ENCODE measurements at places on chromosomes 1 and 21.

- DNase-seq: no peak
These were observed 28.9 kb upstream of the GPR137B start for GRCh38 chr1:236113324-236114032.

DNA sequence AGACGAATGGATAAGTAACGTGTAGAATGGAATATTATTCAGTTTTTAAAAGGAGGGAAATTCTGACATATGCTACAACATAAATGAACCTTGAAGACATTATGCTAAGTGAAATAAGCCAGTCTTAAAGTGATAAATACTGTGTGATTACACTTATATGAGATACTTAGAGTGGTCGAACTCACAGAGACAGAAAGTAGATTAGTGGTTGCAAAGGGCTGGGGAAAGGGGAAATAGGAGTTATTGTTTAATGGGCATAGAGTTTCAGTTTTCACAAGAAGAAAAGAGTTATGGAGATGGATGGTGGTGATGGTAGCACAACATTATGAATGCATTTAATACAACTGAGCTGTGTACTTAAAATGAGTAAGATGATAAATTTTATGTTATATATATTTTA, 14.7 kb upstream of the AHCYL1 start:
- DNase-seq: no peak

- DNase-seq: no peak
These were observed 105.2 kb downstream of the ZSCAN20 start for GRCh38 chr1:33577663-33578062.

DNA sequence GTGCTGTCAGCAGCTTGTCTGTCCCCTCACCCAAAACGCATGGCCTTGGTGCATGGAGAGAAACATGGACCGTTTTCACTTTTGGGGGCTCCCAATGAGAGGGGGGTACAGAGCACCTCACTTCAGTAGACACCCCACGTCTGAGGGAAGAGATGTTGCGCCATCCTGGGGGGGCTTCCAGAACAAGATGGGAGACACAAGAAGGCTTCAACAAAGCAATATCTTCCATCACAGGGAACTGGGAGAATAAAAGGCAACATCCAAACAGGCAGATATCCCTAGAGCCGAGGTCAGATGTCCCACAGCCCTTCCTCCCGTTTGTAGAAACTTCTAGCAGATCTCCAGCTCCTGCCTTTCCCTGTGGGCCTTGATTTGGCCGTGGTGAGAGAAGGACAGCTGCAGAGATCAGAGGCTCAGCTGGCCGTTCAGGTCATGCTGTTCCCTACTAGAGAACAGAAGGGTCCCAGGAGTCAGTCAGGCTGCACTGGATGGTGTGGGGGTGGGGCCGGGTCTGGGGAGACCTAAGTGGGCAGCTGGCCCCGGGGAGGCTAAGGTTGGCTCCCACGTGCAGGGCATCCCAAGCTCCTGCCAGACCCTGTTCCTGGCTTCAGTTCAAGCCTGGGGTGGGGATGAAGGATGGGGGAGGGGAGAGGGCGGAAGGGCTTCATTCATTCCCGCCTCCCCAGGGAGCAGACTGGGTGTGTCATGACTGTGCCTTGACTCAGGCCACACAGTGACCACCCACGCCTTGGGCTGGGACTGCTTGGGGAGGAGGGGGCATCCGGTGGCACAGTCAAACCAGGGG, 4.4 kb downstream of the PLOD1 start:
- no peak for DNase-seq

- no peak for DNase-seq
These were observed 302.1 kb upstream of the SPAG17 start for GRCh38 chr1:118487091-118487490.

DNA sequence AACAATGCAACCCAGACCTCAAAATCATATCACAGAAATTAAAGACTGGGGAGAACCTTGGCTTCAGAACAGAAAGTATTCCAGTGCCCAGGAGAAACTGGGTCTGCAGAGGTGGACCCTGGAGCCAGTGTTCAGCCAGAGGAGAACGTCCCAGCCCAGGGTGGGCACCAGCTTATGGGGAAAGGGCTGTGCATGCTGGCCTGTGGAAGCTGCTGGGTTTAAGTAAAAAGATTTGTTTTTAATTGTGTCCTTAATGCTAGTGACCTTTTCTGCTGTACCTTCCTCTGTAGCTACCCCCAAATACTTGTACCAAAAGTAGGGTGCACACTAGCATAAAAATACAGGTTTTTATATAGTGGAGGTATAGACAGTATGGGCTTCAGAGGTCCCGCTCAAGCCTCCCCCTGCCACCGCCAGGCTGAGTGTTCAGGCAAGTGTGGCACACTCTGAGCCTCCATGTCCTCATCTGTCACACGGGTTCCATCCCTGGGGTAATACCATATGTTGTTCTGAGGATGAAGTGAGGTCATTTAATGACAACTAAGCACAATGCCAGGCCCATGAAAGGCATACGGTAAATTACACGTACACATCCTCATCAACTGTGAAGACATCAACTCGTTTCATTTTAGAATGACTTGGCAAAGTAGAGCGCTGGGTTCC, 47.0 kb downstream of the SLC37A1 start:
- no peak for DNase-seq

DNA sequence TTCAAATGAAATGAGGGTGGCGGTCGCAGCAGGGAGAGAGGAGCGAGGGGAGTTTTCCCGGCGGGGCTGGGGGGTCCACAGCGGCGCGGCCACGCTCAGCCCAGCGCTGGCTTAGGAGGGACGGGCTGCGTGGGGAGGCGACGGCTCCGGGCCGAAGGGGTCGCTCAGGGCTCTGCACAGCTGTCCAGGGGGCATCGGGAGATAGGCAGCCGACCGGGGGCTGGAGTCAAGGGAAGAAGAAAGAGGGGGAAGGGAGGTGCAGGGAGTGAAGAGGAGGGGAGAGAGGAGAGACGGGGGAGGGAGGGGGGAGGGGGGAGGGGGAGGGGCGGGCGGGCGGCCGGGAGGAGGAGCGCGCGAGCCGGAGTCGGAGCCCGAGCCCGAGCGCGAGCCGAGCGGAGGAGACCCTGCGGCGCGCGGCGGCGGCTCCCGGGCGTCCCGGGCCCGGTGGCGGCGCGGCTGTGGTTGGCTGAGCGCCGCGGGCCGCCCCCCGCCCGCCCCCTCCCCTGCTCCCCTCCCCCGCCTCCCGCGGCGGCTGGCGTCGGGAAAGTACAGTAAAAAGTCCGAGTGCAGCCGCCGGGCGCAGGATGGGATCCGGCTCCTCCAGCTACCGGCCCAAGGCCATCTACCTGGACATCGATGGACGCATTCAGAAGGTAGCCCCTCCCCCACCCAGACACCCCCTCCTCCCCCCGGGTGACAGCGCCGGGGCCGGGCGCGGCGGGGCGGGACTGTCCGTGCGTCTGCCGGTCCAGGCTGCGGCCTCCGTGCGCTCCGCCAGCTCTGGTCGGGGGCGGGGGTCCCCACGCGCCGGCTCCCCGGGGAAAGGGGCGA, at the start of gene PDE9A:
Gene PDE9A, plus strand, starts transcription at position 391 of the 831 bp plus-strand sequence. Its CDS starts 194 bp downstream, at position 585.
- DNase-seq: peak; percentile 31

- DNase-seq: no peak
These were observed 60.6 kb upstream of the RGL1 start for GRCh38 chr1:183744132-183744913.

DNA sequence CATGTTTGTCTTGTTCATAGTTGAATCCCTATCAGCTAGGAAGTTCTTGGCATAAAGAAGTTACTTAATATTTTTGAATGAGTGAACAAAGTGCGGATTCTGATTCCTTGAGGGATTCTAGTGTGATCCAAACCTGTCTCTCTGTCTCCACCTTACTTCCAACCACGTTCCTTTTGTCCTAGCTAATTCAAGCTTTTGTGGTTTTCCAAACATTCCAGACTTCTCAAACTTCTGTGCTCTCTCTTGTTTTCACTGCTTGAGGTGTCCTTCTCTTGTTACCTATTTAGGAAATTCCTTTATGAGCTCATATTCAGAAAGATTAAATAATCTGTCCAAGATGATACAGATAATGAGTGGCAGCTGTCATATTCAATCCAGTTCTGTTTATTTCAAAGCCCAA, 353.2 kb downstream of the PTBP2 start:
- no peak for DNase-seq

DNA sequence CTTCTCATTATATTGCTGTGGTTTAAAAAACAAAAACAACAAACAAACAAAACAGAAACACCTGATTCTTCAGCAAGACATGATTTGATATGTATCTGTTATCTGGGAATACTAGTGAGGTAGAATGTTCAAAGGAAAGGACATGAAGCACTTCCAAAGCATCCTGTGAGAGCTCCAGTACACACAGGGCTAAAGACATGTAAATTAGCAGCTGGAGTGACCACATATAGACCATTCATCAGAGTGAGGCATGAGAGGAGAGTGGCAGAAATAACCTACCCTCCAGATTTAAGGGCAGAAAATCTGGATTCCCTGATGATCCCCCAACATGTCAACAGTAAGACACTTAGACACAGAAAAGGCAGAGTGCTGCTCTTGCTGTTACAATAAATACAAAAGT, 260.5 kb upstream of the CHRM3 start:
- no peak for DNase-seq

DNA sequence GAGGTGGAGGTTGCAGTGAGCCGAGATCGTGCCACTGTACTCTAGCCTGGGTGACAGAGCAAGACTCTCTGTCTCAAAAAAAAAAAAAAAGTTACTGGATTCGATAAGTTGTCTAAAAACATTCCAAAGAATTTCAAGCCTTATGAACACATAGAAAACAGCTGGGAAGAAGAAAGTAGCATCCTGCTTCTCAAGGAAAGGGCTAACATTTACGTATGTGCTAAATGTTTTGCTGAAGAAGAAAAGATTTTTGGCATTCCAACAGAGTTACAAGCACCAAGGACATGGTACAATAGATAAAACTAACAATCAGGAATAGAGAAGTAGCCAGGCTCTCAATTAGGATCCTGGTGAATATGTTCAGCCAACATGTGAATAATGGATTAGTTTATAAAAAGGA, 69.8 kb downstream of the HFM1 start:
- DNase-seq: no peak

GRCh38 chr1:37692834-37693175, 489 bp downstream of the CDCA8 start:
- DNase-seq: no peak

DNA sequence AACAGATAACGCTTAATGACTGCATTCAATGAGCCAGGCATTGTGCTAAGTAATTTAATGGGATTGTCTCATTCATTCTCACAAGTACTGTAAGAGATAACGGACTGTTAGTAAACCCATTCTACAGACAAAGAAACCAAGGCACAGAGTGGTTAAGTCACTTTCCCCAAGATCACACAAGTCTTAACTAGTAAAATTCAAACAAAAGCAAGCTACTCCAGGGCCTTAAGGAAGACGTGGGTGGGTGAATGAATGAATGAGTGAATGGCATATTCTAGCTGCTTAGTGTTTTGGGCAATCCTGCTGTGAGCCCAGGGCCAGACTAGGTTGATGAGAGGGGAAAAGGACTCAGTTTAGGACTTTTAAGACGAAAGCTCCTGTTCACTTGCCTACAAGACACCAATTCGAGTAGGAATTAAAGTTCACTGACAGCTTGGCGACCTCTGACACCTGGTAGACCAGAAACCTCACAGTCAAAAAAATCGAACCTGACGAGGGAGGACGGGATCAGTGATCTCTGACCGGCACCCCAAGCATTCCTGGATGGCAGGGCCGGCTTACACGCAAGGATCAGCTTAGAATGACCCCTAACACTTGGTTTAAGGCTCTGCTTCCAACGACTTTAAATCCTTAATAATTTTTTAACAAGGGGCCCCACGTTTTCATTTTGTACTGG, 557 bp downstream of the EMC1 start:
- DNase-seq: no peak

DNA sequence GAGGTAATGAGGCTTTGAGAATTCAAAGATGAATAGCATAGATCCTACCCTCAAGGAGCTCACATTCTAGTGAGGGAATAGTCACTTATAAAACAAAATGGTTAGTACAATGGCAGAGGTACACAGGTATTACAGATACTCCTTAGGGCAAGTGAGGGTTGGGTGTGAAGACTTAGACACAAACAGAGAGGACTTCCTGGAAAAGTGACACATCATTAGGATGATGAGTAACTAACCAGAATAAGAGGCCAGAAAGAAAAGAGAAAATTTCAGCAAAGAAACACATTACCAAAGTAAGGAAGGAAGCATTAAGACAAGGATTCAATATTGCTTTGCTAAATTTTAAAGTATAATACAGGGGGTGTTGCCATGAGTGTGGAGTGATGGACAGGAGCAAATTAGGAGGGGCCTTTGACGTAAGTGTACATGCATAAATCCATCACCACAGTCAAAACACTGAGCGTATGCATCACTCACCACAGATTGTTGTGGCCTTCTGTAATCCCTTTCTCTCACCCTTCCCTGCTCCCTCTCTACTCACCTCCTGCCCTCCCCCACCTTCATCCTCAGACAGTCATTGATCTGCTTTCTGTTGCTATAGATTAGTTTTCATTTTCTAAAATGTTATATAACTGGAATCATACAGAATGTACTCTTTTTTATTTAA, 7.9 kb downstream of the CD53 start:
- DNase-seq: no peak

DNA sequence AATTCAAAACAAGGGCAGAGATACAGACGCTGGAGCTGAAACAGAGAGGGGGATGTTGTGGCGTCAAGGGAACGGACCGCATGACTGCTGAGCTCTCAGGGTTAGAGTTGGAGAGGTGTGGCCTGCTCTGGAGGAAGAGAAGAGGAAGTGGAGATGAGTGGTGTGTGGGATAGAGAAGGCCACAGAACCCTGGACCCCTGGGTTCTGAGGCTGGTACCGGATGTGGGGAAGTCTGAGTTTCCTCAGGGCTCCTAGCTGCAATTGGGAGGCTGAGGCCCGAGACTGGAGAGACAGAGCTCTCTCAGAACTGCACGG, 1.8 kb downstream of the BCAN start:
- no peak for DNase-seq

DNA sequence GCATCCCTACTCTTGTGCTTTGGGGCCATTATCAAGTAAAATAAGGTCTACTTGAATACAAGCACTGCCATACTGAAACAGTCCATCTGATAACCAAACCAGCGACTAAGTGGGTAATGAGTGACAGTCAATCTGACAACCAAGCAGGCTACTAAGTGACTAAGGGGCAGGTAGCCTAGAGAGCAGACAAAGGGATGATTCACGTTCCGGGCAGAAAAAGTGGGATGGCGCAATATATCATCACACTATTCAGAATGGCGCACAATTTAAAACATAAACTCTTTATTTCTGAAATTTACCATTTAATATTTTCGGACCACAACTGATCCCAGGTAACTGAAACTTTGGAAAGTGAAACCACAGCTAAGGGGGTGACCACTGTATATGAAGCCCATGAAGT, 17.7 kb downstream of the NGF start:
- DNase-seq: no peak

- no peak for DNase-seq
These were observed 62.1 kb downstream of the BRWD1 start for GRCh38 chr21:39251326-39251725.

DNA sequence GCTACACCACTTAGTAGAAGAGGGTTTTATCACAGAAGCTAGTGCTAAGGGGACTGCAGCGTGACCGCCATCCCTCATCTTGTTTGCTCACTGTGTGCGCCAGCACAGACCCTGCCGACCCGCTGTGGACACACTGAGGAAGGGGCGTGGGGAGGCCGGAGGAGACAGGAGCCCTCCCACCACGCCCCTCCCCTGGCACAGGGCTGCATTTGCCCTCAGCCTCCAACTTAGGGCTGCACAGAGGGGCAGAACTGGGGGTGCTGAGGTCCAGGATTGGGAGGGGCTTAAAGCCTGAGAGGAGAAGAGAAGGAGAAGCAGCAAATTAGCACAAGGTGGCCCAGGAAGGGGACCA, 37.2 kb downstream of the RRP1 start:
- DNase-seq: no peak

- no peak for DNase-seq
These were observed 65.5 kb upstream of the COA6 start for GRCh38 chr1:234307726-234308125.
